ENCODE measurements at places on chromosomes 16 and 17.

DNA sequence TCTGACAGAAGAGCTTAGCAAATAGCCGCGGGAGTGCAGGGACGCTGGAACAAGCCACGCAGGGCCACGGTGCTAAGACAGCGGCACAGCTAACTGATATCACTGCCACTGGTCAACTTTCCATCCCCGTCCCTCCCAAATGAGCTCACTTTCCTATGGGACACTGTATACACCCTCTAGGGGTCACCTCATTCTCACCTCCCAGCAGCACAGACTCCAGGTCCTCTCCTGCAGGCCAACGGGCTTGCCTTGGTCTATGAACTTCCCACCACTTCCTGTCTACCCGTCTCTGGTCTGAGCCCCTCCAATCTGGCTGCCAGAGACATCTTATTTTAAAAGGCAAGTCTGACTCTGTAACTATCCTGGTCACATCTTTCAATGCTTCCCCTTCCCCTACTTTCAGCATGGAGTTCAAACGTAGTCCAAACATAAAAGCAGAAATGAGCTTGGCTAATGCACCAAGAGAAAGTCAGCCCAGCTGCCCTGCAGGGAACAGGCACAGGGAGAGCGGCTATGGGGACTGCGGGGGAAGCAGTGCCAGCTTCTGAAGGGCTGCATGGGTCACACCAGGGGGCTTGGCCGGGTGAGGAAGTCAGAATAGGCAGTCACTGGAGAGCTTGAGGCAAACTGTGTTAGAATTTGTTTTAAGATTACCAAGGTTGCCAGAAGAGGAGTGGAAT is 26.3 kb upstream of the SLC38A8 start:
- no peak for DNase-seq

DNA sequence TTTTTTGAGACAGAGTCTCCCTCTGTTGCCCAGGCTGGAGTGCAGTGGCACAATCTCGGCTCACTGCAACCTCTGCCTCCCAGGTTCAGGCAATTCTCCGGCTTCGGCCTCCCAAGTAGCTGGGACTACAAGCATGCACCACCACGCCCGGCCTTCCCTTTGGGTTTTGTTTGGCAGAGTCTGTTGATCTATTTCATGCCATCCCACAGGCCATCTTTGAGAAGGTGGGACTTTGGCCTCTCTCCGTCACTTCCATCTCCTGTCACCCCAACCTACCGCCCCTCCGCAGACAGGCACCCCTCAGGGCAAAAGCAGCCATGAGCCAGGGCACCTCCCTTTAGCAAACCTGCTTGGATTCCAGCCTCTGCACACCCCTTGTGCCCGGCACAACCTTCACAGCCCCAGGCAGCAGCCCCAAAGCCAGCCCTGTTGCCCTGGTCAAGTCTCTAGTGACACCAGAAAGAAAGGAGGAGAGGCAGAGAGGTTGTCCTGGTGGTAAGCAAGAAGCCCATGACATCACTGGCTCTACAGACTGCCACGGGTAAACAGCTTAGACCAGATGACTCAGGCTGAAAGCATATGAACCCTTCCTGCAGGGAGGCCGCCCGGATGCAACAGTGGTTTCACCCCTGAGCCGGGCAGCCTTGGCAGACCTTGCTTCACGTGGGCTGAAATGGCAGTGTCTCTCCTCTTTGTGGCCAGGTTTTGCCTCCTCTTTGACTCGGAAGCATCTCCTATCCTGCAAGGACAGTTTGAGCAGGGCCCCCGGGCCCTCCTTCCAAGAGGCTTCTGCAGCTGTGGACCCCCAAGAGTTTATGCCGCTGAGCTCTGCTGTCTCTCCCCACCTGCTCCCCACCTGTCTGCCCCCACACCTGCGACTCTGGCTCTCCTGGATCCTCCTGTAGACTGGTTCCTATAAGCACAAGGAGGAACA is 8.1 kb upstream of the TIMP2 start:
- no peak for DNase-seq

GRCh38 chr17:2852221-2852620 is 56.0 kb downstream of the RAP1GAP2 start:
- DNase-seq = no peak

DNA sequence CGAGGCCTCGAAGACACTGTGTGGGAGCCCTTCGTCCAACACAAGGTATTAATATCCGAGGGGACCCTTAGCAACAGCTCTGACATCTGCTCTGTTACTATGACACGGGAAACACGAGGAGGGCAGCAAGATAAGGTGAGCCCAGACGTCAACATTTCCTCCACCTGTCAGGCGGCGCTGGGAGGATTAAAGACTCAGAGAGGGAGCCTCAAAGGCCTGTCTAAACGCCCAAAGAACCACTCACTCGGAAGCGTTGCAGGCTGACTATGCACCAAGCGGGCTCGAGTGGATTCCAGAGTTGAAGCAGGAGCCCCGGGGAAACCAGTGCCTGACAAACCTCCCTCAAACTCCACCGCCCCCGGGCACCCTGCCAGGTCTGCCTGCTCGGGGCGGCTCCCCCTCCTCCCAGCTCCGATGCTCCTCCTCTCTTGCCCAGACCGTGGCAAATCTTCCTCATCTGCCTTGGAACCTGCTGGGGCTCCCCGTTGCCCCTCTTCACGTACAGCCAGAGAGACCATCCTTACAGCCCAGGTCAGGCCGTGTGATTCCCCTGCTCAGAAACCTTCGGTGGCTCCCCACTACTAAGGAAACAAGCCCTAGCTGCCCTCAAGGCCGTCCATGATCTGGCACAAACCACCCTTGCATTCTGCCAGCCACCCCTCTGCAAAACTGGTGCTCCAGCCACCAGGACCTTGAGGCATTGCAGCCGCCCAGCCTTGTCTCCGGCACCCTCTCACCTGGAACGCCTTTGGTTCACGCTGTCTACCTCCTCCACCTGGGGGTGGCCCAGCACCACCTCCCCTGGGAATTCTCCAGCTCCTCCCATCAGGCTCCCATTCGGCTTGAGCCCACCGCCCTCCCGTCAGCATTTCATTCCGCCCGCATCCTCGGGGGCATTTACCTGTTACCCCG is 16.2 kb downstream of the RPH3AL start:
- DNase-seq = no peak

GRCh38 chr16:34801875-34802274 is 1342.5 kb downstream of the TP53TG3F start:
- no peak for DNase-seq
